Glutamatergic neuron (in vitro differentiated cells): ENCODE measurements at places on chromosomes 16 and 17.
A peak's percentile ranks its signal among the peaks of the same experiment; 100 is the strongest.

DNA sequence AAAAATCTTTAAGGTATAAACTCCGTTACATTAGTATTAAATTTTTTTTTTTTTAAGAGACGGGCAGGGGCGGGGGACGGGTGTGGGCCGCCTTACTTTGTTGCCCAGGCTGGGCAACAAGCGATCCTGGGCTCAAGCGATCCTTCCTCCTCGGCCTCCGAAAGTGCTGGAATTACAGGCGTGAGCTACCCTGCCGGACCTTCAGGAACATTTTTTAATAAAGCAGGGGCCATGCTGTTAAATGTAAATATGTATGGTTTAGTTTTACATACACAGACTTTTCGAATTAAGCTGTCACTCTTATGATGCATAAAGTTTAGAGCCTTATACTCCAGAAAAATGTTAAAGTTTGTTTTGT is 2.4 kb downstream of the PPM1D start:
- H3K27ac ChIP-seq: no peak overlapping the region
- peak overlapping the region; percentile 99 for H3K4me3 ChIP-seq
- peaks cover 9% of the 10 kb centered on the region for H3K27me3 ChIP-seq

DNA sequence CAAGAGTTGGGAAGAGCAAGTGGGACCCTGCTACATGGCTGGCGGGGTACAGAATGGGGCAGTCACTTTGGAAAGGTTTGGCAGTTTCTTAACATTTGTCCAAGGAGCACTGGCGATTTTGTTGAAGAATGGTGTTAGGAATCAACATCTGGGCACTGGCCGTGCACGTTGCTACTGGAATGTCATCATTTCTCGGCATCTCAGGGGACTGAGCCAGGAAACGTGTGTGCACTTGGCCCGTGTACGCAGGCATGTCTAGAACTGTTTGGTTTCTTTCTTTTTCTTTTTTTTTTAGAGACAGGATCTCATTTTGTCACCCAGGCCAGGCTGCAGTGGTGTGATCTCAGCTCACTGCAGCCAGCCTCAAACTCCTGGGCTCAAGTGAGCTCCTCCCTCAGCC is 17.3 kb upstream of the FOXK2 start:
- H3K36me3 ChIP-seq: no peaks in the 10 kb centered on the region
- no peak overlapping the region for H3K4me3 ChIP-seq
- DNase-seq: no peak
- no peak overlapping the region for H3K27ac ChIP-seq
- peaks cover 3% of the 10 kb centered on the region for H3K27me3 ChIP-seq

DNA sequence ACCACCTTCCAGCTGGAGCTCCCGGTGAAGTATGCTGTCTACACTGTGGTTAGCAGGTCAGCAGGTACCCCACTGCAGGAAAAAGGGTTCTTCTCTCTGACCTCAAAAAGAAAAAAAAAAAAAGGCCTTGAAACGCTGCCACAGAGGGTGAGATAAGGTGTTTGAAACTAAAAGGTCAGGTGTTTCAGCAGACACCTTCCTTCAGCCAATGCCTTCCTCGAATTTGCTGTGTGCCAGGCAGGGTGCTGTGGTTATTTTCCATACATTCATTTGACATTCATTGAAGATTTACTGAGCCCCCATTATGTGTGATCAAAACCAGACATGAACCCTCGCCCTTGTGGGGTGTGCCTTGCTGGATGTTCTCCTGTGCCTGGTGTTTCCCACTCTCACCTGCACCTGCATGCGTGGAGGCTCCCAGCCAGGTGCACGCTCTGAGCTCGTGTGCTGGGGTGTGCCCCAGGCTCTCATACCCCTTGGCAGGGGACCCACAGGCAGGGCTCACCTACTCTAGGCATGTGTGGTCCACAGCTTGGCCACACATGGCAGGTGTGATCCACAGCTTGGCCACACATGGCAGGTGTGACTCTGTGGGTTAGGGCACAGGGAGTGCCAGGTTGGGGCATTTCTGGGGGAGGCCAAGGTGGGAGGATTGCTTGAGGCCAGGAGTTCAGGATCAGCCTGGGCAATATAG is 15.8 kb upstream of the ITGAD start:
- H3K4me3 ChIP-seq: no peak overlapping the region
- peaks cover 4% of the 10 kb centered on the region for H3K36me3 ChIP-seq
- DNase-seq: no peak
- peaks cover 4% of the 10 kb centered on the region for H3K27me3 ChIP-seq

- H3K27ac ChIP-seq: no peak overlapping the region
- H3K27me3 ChIP-seq: peaks cover 1% of the 10 kb centered on the region
- peak overlapping the region; percentile 42 for H3K4me3 ChIP-seq
- DNase-seq: no peak
- H3K4me1 ChIP-seq: peaks cover 1% of the 10 kb centered on the region
- H3K36me3 ChIP-seq: no peaks in the 10 kb centered on the region
Measured at GRCh38 chr17:8147805-8148404, 4.3 kb downstream of the PER1 start.

DNA sequence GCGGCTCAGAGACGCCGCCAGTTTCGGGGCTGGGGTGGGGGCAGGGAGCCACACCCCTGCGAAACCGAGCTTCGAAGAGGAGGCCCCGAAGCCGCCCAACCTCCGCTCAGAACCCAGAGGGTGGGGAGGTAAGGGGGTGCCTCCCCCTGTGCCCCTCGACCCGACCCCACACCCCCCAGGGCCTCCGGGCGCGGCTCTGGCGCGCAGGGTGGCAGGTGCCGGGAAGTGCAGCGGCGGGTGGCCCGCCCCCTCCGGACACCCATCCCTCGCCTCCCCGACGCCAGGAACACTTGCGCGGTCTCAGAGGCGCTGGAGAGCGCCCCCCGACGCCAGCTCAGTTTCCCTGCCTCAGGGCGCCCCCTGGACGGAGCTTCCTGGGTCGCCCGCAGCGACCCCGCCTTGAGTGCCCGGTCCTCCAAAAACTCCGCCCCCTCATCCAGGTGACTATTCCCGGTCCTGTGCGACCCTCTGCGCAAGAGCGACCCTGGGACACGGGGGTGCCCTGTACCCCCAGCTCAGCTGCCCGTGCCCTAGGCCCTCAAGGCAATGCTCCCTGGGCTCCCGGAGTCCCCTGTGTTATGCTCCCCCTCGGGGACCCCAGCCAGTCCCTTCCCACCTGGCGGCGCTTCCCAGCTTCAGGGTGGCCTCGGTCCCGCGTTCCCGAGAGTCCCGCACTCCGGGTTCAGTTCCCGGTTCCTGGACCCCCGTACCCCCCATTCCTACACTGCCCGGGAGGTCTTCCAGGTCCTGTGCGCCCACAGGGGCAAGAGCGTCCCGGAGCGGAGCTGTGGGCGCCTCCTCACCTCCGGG is 562 bp downstream of the PPL start:
- peak overlapping the region; percentile 78 for H3K4me3 ChIP-seq
- H3K27ac ChIP-seq: no peak overlapping the region
- H3K27me3 ChIP-seq: peaks cover 11% of the 10 kb centered on the region
